Stimulated activated CD8-positive, alpha-beta memory T cell treated with anti-CD3 and anti-CD28 coated beads, Interleukin-2, amount 100 ng/mL, for 48 hours (primary cell): ENCODE measurements at places on chromosomes 7 and 10.

DNA sequence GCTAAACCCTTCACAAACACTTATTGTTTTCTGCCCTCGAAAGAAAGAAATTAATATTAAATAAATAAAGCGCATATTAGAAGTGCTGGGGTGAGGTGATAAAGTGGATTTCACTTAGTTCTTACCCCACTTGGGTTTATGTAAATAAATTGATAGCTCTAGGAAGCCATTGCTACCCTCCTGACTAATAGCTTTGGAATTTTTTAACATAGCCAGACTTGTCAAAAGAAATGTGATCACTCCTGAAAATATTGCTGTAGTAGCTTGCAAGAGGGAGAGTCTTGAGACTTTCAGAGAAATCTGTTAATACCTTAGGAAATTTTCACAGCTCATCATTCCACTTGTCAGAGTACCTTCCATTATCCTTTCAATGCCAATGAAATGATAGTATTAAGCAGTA lies 7.6 kb downstream of the ARL5B start:
- DNase-seq: no peak

DNA sequence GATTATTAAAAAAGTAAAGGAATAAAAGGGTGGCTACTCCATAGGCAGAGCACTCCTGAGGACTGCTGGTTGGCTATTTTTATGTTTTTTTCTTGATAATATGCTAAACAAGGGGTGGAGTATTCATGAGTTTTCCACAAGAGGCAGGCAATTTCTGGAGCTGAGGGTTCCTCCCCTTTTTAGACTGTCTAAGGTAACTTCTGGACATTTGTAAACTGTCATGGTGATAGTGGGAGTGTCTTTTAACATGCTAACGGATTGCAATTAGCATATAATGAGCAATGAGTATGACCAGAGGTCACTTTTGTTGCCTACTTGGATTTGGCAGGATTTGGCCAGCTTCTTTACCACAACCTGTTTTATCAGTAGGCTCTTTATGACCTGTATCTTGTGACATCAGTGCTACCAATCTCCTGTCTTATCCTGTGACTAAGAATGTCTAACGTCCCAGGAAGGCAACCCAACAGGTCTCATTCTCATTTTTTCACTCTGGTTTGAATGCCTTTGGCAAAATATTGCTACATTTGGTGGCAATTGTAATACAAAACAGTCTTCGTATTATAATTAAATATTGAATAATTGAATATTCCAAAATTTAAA lies 587.8 kb upstream of the POM121L12 start:
- DNase-seq: no peak

- no peak for DNase-seq
Measured at GRCh38 chr10:130758529-130758928, 553.0 kb downstream of the TCERG1L start.

GRCh38 chr7:5702876-5703571 lies 78.4 kb downstream of the RNF216 start:
- DNase-seq: no peak

GRCh38 chr7:8143151-8143874 lies 118.7 kb downstream of the ICA1 start:
- no peak for DNase-seq

DNA sequence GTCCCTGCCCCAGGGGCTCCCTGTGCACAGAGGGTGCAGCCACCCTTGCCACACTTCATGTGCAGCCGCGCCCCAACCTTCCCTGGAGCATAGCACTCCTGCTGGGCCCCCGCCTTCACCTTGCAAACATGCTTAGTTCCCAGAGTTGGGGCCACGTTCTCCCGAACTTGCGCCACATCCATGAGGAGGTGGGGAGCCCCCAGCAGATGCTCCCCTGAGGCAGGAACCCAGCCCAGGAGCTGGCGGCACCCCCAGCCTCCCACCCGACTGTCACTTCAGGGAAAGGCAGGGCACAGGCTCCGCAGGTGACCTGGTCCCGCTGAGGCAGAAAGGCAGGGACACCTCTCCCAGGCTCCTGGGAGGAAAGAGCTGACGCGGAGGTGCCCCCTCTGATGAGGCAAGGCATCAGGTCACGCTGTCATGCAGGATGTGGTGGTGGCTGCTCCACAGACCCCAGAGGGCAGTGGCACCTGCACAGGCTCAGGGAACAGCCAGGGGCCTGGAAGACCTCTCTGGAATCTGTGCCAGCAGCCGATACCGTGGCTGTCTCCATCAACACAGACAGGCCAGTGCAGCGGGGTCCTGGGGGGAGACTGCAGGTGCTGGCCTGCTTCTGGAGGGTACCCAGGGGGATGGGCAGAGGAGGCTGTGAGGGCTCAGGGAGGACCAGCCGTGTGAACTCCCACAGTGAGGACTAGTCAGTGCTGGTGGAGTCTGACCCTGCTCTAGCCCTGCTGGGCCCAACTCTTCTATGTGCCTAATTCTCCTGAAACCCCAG lies 221.3 kb downstream of the MAD1L1 start:
- no peak for DNase-seq

- no peak for DNase-seq
Measured at GRCh38 chr7:74028321-74028838, 407 bp downstream of the ELN start.

DNA sequence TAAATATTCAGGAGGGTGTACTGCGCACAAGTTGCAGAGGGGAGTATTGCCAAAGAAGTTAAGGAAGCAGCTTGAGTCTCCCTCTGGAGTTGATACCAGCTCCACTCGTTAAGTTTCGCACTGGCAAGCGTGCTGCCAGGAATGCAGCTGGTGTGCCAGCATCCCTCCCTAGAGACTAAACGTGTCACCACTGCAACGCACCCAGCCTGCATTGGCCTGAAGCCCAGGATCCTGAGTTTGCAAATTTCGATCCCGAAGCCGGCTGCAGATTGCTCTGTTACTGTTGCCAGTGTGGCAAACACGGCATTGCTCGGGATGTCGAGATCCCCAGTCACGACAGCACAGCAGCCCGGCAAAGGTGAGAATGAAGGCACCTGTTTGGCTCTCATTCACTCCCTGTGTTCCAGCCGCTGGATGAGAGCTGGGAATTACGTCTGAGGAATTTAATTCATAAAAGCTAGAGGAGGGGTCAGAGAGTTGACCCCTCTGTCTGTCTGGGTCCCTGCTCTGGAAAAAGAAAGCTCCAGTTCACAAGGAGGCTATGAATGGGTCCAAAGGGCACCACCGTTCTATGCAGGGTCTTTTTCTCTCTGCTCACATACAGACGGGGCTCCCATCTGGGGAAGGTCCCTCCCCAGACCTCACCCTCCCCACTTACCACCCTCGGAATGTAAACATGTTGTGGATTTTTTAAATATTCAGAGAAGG lies 61.0 kb downstream of the NRP1 start:
- DNase-seq: no peak

DNA sequence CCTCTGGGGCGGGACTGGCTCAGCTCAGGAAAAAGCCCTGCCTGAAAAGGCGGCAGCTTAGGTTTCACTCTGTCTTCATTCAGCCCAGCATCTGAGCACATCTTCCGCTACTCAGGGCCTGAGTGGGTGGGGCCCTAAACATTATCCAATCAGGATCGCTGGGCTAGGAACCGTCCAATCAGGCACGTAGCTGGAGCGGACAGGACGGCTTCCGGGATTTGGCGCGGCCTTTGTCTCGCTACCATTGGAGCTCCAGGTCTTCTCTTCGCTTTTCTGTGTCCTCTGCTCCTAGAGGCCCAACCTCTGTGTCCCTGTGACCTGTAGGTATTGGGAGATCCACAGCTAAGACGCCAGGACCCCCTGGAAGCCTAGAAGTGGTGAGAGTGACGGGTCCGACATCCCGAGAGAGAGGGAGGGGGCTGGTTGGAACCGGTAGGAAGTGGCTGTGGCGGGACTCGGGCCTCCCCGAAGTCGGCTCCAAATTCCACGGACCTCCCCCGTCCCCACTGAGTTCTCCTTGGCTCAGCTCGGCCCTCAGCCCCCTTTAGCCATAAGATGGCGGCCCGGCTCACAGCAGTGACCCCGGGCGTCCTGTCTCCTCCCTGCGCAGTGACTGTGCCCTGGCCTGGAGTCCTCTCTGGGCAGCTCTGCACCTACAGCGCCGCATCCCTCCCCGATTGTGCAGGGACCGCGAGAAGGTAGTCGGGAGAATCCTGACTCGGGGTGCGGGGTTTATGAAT lies 99.1 kb downstream of the ZNF680 start:
- DNase-seq: no peak

GRCh38 chr7:47698386-47698785 lies 116.5 kb upstream of the TNS3 start:
- no peak for DNase-seq

DNA sequence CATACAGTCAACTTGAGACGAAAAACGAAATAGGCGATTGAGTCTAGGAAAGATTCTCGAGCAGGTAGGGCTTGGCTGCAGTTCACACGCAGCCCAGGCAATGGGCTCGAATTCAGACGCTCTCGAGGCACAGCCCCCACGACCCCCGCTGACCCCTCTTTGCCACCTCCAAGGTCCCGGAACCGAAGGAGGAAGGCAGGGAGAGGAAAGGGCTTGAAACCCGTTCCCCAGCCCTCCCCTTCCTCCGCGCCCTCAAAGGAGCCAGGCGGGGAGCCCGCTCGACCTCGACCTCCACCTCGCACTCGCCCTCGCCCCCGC lies 441 bp downstream of the CCDC186 start:
- DNase-seq: no peak

GRCh38 chr10:60377042-60377352 lies 12.7 kb downstream of the ANK3 start:
- no peak for DNase-seq

DNA sequence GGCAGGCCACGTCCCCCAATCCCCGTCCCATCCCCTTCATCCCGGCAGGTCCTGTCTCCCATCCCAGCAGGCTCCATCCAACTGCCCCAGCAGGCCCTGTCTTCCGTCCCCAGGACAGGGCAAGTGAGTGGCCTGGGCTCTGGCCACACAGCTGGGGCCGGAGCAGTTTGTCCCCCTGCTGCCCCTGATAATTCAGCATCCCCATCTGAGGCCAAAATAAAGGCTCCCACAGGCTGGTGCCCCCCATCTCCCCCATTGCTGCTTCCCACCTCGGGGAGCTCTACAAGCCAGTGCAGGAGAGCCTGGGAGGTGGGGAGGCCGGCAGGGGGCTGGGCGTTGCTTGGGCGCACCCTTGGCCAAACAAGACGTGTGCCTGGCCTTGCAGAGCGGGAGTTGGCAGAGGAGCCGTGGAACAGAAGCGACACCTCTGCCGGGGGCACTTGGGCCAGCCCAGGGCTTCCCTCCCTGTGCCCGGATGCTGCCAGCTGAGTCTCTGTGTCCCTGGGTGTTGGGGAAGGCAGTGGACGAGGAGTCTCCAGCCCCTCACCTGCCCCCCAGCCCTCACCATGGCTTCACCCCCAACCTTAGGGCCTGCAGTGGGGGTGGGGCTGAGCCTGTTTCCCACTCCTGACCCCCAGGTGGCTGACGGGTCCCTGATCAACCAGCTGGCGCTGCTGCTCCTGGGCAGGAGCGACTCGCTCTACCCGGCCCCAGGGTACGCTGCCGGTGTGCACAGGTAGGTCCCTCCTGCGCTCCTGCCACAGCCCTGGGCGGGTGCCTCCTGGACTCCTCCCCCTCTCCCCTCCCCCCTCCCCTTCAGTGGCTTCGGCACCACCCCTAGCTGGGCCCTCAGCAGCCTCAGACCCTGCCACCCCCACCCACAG lies 14.0 kb downstream of the AP5Z1 start:
- no peak for DNase-seq

- no peak for DNase-seq
Measured at GRCh38 chr7:53965716-53966115, 576.5 kb upstream of the VSTM2A start.

DNA sequence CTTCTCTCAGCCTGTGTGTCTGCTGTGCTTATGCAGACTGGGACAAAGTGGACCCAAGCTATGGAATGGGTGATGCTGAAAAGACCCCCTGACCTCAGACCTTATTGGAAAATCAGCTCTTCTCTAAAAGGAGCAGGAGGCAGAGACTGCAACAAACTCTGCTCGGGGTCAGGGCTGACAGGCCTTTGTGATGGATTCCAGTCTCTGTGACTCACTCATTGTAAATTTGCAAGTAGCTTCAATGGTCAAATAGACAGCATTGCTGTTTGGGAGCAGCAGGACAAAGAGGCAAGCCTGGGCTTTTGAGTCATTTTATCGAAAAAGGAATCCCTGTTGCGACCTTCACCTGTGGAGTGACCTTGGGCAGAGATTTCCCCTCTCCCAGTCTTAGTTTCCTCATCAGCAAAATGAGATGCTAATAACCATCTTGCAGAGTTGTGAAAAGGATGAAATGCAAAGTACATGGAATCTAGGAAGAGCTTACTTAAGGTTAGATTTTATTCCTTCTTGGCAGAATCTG lies 26.1 kb upstream of the GPR26 start:
- DNase-seq: no peak

GRCh38 chr7:101486433-101487104 lies 123.9 kb downstream of the COL26A1 start:
- no peak for DNase-seq

- peak; percentile 77 for DNase-seq
Measured at GRCh38 chr10:6348096-6348874, 145.6 kb downstream of the PFKFB3 start.

- no peak for DNase-seq
Measured at GRCh38 chr7:38051786-38052185, 126.3 kb upstream of the STARD3NL start.
